ENCODE measurements at places on chromosomes 16 and 17. TPM values are rescaled to one million over a fixed set of nuclear protein-coding genes. Genes with fewer than 3 reads are reported as not detected.

DNA sequence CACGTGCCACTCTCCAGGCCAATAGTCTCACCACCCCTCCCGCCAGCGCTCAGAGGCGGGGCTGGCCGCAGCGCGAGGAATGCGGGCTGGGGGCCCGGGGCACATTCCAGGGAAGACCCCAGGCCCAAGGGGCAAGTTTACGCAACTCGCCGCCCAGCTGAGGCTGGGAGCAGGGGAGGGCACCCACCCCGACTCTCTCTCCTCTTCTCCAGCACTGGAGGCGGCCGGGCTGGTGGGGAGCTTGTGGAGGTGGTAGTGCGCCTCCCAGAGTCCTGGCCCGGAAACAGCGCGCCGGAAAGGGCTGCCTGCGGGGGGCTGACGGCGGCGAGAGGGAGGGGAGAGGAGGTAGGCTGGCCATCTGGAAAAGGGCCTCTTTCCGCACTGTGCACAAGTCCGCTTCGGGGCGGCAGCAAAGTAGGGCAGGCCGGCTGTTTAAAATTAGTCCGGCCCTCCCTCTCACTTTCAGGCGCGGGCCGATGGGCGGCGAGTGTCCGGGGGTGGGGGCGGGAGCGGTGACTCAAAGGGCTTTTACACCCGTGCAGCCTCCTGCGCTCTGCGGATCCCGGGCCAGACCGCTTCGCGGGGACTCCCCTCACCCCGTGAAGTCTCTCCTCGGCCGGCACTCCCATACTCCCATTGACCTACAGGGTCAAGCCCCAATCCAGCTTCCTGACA, 1.1 kb downstream of the FHOD1 start:
- DNase-seq: peak; percentile 87

DNA sequence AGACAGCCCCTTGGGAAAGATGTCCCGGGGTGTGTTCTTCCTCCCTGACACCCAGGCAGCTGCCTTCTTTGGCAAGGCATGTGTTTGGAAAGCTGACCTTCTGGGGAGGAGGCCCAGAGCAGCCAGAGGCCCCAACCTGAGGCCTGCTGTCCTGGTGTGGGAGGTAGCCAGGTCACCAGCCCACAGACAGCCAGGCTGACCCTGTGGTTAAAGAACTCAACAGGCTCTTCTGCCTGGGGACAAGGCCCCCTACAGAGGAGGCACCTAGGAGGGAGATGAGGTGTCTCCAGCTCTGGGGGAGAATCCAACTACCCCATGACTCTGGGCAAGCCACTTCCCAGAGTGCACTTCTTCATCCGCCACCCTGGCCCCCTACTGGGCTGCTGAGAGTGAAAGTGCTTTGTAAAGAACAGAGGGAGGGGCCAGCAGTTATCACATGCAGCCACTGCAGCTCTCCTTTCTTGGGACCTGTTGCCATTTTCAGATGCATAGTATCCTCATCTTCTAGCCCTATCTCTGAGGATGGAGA, 13.1 kb upstream of the SREBF1 start:
- no peak for DNase-seq

- DNase-seq: no peak
Observed at GRCh38 chr17:50426814-50427787, 1.1 kb downstream of the ACSF2 start.

GRCh38 chr17:1270210-1271029, at the start of gene BHLHA9:
Gene BHLHA9 (plus strand): TSS chr17:1270444. CDS start chr17:1270564, 120 bp downstream.
- no peak for DNase-seq

GRCh38 chr16:11667221-11667823, 933 bp upstream of the SNN start:
- DNase-seq: no peak

DNA sequence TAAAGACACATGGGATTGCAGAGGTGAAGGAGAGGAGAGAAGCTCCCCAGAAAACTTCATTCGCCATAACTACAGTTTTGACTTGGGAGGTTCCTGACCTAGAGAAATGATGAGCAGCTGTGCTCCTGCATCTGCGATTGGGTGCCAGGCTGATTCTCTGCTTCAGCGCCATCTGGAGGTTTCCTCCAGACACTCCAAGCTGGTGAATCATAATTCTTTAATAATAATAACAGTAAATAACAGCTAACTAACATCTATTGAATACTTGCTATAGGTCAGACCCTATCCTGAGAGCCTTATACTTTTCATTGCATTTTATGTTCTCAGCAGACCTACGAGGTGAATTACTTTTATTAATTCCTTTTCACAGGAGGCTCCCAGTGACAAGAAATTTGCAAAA, 575.8 kb downstream of the TOX3 start:
- no peak for DNase-seq

- DNase-seq: no peak
Observed at GRCh38 chr17:57132663-57133062, 47.6 kb downstream of the AKAP1 start.

- DNase-seq: no peak
Observed at GRCh38 chr17:33169580-33170285, 123.4 kb downstream of the ASIC2 start.

DNA sequence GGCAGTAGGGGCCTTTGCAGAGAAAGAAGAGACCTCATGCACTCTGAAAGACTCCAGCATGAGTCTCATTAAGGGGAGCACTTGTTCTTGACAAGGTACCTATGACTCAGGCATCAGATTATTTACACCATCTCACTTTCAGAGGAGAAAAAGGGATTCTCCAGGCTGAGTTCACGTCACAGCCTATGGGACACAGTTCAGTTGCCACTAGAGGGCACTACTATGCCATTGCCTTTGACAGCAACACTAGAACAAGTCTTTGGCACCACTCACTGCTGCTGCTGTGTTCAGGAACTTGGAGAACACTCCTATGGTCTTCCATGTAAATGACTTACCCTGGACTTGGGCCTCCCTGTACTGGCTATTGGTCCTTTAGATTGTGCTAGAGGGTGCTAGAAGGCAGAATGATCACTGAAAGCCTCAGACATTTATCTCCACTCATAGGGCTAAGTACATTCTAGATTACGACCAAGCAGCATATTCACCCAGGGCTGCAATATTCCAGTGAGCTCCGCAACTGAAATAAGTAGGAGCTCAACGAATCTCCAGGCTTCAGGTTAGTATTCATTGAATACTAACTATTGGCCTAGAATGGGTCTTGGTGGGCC, 225.1 kb upstream of the CA10 start:
- DNase-seq: no peak

- no peak for DNase-seq
Observed at GRCh38 chr17:40849723-40850122, 17.3 kb downstream of the KRT12 start.

- no peak for DNase-seq
Observed at GRCh38 chr17:79930877-79931816, 91.9 kb upstream of the CBX4 start.

- DNase-seq: no peak
Observed at GRCh38 chr17:68318103-68318991, 27.1 kb downstream of the ARSG start.

- no peak for DNase-seq
Observed at GRCh38 chr17:75959051-75959838, 18.4 kb upstream of the FBF1 start.

GRCh38 chr17:48671697-48672171, 45.6 kb upstream of the HOXB9 start:
- peak; percentile 84 for DNase-seq

GRCh38 chr17:38762231-38762630, 9.7 kb downstream of the PSMB3 start:
- DNase-seq: no peak

DNA sequence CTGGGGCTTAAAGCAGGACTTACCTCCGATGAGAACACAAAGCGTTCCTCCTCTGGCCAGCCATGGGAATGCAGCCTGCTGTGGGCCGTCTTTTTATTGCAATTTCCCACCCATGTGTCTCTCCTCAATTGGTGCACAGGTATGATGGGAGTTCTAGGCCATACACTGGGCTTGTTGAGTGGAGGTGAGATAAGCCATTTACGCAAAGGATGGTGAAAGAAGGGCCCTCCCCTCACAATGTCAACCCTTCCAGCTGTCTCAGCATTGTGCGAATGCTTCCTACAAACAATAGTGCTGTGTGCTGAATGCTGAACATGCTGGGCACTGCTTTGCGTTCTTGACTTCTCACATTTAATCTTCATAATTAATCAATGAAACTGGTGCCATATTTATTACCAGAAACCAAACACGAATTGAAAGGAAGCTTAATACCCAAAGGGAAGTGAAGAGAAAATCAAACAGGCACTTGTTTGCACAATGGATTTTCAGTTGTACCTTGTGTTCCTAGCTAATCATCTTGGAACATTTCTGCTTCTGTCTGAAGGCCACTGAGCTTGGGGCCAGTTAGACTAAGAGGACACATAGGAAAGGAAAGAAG, at the start of gene GP2:
TSS of gene GP2 (minus strand) at position 70 of the 598 bp plus-strand sequence. CDS start 1,082 bp downstream, outside the sequence.
- no peak for DNase-seq

DNA sequence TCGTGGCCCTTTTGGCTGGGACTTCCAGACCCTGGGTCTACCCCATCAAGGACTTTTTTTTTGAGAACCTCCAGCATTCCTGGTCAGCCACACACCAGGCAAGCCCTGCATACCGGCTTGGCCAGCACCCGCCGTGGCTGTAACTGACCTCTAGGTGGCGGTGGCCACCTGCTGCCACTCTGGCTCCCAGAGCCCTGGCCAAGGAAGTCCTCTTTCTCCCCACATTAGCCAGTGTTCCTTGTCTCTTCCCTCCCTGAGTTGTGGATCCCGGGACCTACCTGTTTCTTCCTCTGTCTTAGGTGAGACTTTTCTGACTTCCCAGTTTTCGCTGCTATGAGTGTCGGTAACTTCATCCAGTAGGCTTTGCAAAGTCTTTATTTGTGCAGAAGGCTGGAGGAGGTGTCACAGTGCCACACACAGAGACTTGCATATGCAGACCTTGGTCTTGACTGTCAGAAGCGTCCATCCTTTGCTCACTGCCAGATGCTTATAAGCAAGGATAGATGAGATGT, 348.3 kb downstream of the CPPED1 start:
- DNase-seq: no peak

- peak; percentile 78 for DNase-seq
Observed at GRCh38 chr16:22232277-22233036, 26.4 kb downstream of the EEF2K start.

DNA sequence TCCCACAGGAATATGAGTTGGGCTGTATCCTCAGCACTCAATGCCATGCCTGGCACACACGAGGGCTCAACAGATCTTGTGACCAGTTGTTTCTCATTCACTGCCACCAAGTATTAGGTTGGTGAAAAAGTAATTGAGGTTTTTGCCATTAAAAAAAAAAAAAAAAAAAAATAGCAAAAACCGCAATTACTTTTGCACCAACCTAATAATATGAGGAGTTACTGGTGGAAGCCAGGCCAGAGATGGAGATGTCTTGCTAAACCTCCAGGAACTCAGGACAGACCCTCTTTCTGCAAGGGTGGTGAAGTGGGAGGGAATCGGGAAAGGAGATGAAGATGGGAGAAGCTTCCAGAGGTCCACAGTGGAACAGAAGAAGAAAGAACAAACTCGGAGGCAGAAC, 124.6 kb downstream of the DYNLRB2 start:
- DNase-seq: no peak

DNA sequence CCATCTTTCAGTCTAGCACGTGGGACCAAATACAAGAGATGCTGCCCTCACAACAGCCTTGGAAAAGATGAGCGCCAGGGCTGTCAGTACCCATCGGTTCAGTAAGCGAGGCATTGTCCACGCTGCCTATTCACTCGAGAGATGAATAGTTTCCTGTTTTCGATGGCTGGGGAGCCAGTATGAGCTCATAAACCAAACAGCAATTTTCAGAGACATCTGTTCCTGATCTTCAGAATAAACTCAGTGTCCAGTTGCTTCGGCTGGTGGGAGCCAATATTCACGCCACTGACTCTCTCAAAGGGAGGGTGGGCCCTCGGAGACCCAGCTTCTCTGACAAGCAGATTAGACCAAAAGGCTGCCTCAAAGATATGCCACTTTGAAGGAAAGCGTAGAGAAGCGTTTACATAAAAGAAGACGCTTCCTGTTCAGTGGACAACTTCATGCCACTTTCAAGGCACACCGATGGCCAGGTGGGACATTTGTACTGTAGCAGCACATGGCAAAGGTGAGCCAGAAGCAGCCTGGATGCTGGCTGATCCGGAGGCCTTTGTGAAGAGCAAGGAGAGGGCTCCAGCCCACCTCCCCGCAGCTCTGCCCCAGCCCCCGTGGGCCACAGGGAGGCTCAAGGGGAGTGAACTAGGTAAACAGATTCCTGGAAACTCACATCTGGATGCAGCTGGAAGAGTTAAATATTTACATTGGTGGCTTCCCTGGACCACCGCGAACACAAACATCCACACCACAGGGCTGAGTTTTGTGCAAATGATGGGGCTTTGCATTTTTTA, 6.0 kb downstream of the TIMM22 start:
- no peak for DNase-seq

GRCh38 chr17:50594892-50595291, 34.4 kb downstream of the CACNA1G start:
- no peak for DNase-seq

GRCh38 chr16:57416084-57416483, 11.5 kb downstream of the CCL17 start:
- DNase-seq: peak; percentile 76

Gene CCT6B
- 0.49 TPM for total RNA-seq

Gene NDUFB10
- 196 TPM for total RNA-seq

Gene KRT40
- total RNA-seq: 3.9 TPM

Gene KRTAP1-5
- 63.2 TPM for total RNA-seq

Gene MMP15
- 10.0 TPM for total RNA-seq

Gene PPP1R27
- not detected for total RNA-seq
